ENCODE measurements at places on chromosomes 1 and 21. TPM values are rescaled to one million over a fixed set of nuclear protein-coding genes. Genes with fewer than 3 reads are reported as not detected.

The SPRR5 gene
- not detected for total RNA-seq

The CCSAP gene
- total RNA-seq = 9.1 TPM

The LYSMD1 gene
- total RNA-seq = 6.2 TPM

The HMCN1 gene
- 45.4 TPM for total RNA-seq

DNA sequence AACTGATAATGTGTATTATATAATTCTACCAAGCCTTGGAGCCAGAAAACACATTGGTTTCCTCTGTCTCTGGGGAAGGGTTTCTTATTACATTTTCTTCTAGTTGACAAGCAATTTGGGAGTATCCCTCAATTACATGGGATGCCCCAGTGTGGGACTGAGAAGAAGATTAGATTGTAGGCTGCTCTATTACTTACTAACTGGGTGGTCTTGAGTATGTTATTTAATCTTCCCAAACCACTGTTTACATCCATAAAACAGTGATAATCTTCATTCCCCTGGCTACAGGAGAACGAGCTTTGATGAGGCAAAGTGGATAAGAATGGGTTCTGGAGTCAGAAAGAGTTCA, 105.8 kb downstream of the TSEN15 start:
- H3K27me3 ChIP-seq = no peaks in the 10 kb centered on the region
- peaks cover 29% of the 10 kb centered on the region for H3K4me1 ChIP-seq
- no peak overlapping the region for H3K27ac ChIP-seq
- H3K36me3 ChIP-seq = no peaks in the 10 kb centered on the region
- no peak overlapping the region for H3K4me3 ChIP-seq

DNA sequence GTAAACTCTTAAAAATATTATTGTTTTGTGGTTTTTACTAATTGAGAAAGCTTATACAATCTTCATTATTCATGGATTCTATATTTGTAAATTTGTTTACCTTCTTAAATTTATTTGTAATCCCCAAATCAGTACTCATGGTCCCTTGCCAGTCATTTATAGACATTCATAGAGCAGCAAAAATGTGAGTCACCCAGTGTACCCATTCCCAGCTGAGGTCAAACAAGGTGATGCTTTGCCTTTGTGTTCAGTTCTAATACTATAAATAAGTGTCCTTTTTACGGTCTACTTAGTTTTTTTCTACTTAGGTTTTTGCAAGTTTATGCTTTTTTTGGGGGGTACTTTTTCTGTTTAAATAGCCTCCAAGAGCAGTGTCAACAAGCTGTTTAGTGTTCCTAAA, 36.1 kb downstream of the SORT1 start:
- H3K4me1 ChIP-seq = no peaks in the 10 kb centered on the region
- no peak overlapping the region for H3K4me3 ChIP-seq
- no peak for DNase-seq
- H3K27ac ChIP-seq = no peak overlapping the region
- peaks cover 18% of the 10 kb centered on the region for H3K36me3 ChIP-seq

GRCh38 chr1:234675572-234675971, 65.6 kb upstream of the IRF2BP2 start:
- no peaks in the 10 kb centered on the region for H3K27me3 ChIP-seq
- H3K27ac ChIP-seq = no peak overlapping the region

DNA sequence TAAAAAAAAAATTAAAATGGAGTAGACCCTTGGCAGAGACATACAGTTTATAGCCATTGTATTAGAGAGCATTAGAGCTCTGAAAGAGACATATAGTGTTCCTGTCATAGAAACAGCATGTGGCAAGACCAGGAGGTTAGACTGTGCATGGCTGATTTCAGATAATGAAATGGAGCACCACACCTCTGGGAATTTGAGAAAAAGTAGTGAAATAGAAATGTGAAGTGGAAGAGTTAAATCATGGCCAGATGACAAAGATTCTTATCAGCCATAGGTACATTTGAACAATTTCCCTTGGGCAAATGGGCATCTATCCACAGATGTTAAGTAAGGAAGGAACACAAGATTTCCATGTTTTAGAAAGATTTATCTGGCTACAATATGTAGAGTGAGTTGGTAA, 1083.1 kb downstream of the PLA2G4A start:
- H3K4me3 ChIP-seq = no peak overlapping the region
- H3K36me3 ChIP-seq = no peaks in the 10 kb centered on the region
- H3K27me3 ChIP-seq = no peaks in the 10 kb centered on the region
- DNase-seq = no peak

DNA sequence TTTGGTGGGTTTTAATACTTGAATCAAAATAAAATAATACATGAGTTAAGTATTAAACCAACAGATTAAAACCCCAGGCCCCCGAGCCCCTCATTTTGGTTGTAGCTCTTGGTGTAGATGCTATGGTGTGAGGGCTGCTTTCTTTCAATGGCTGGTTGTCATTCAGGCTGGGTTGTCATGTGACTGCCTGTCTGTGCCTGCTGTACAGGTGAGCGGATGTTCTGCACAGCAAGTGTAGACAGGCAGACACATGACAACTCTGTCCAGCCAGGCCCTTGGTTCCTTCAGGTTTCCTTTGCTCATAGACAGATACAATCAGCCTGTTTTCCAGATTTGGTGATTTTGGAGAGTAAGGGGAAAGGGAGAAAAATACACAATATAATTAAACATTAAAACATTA, 281.9 kb upstream of the C1orf105 start:
- H3K4me3 ChIP-seq = no peak overlapping the region
- no peaks in the 10 kb centered on the region for H3K27me3 ChIP-seq
- H3K36me3 ChIP-seq = no peaks in the 10 kb centered on the region
- H3K27ac ChIP-seq = no peak overlapping the region
- no peak for DNase-seq
- H3K4me1 ChIP-seq = peaks cover 3% of the 10 kb centered on the region

DNA sequence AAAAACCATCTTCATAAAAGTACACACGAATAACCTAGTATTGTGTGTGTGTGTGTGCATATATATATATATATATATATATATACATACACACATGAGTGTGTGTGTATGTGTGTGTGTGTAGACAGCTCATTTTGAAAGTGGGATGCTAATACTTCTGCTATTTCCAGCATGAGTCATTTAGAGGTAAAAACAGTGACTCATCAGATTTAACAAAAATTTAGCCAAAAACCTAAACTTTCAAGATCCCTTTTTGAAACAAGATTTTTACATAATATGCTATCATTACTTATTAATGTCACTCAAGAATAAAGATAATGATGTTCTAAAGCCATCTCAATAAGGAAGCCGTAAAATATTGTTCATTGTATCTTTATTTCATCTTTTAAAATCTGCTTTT, 35.6 kb upstream of the ADGRL4 start:
- no peaks in the 10 kb centered on the region for H3K4me1 ChIP-seq
- no peaks in the 10 kb centered on the region for H3K36me3 ChIP-seq
- DNase-seq = no peak
- no peak overlapping the region for H3K27ac ChIP-seq

- DNase-seq = no peak
- no peak overlapping the region for H3K4me3 ChIP-seq
- no peaks in the 10 kb centered on the region for H3K4me1 ChIP-seq
Measured at GRCh38 chr1:219067350-219067712, 106.3 kb upstream of the LYPLAL1 start.

DNA sequence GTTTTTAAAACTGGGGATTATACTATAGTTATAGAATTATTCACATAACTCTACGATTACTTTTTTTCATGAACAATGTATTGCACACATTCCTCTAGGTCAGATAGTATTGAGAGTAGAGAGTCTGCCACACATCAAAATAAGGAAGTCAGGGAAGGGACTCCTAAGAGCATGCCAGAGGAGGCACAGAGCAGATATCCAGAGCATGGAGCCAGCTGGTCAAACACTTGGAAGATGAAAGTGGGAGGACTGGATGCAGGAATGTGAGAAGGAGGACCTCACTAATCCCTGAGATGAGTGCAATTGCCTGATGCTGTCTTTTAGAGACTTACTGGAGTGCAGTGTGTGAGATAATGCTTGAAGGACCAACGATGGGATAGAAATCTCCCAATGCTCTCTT, 9.6 kb upstream of the RFX5 start:
- H3K4me1 ChIP-seq = no peaks in the 10 kb centered on the region
- H3K36me3 ChIP-seq = no peaks in the 10 kb centered on the region

DNA sequence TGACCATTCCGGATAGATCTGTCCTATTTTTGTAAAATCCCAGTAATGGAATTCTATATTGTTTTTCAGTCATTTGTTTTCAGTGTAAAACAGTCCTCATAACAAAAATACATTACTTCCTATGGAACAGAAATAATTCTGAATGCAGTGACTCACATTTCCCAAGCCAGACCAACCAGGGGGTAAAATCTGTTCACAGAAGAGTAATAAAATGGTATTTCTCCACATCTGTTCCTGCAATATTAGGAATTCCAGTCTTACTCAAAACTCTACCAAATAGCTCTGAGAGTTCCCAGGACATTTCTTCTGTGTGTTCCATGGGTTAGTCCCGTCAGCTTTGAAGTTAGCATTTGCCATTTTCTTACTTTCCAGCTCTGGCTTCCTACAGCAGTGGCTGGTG, 2.6 kb upstream of the DDR2 start:
- H3K4me1 ChIP-seq = peaks cover 9% of the 10 kb centered on the region
- no peaks in the 10 kb centered on the region for H3K36me3 ChIP-seq
- no peak overlapping the region for H3K4me3 ChIP-seq
- DNase-seq = no peak
